ENCODE measurements at places on chromosomes 3 and 15.

GRCh38 chr3:142623194-142623593 lies 27.0 kb downstream of the PLS1 start:
- DNase-seq = no peak

GRCh38 chr3:100265016-100265415 lies 4.2 kb downstream of the TBC1D23 start:
- no peak for DNase-seq

DNA sequence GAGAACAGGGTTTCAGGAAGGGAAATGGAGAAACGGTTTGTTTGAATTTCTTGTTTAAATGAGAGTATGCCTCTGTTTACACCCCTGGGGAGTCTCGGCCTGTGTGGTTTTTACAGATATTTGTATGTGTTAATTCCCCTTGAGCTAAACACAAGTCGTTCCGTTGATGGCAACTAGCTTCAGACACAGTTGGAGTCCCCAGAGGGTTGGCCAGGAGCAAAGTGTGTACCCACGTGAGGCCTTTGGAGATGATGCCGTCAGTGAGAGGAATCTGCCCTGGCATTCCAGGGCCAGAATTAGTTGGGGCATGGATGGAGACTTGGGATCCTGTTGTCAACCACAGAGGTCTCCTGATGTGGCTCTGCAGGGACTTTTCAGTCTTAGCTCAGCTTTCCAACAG lies 44.0 kb downstream of the CEMIP start:
- no peak for DNase-seq

GRCh38 chr3:86785386-86785785 lies 205.6 kb downstream of the VGLL3 start:
- DNase-seq = no peak

DNA sequence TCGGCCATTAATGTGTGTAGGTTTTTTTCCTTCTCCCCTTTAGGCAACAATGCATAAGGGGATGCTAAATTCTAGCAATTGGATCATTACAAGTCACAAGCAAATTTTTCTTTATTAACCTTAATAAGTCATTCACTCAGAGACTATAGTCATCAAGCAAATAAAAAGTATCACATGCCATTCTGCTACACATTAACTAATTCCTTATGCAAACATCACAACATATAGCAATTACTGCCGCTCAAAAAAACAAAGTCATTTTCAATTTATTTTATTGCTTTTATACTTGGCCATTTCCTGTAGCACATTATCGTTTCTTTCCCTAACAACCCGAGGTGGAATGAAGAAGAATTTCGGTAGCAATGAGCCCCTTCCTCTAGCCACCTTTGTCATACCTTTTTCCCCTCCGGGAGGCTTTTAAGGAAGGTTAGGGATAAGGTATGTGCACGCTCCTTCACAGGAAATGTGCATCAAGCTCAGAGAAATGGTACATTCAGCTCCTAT lies 421.2 kb downstream of the TIGIT start:
- DNase-seq = no peak

DNA sequence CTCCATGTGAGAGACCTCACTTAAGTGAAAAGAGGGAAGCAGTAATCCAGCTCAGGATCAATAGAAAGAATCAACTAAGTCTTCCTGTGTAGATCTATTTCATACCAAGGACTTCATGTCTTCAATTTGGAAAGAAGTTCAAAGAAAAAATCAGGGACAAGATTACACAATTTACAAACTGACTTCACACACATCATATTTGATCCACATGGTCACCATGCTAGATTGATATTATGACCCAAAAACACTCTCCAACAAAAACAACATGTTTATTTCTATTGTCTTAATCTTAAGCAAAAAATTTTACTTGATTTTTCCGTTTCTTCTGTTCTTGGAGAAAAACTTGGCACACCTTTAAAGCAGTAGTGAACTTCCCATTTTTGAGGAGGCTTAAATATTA lies 76.3 kb downstream of the THBS1 start:
- no peak for DNase-seq

DNA sequence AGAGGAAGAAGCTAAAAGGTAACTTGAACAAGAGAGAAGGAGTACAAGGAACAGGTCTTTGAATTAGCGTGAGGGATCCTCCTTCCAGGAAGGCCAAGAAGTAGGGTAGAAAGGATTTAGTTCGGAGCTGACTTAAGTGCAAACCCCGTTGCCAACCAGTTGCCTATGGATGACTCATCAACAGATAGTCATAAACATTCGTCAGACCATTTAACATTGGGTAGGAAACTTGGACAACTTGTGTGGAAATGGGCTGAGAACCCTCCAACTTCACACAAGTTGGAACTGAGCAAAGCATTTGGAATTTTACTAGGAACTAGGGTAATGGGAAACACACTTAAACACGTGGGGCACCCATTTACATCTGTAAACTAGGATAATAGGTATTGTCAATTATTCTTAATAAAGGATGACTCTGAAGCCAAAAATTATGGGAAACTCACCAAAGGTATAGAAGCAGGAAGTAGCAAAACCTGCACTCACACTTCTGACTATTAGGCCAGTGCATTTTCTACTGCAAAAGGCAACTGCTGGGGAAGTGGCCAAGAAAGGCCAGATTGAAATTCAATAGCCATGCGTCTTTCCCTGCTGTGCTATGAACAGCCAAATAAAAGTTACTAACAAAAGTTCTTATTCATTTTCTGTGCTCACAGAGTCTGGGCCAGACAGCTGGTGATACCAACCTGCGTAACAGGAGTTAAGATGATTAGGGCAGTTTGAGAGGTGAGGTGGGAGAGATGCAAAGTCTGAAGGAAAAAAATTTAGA lies 174.5 kb upstream of the TMC3 start:
- DNase-seq = no peak

- DNase-seq = no peak
Observed at GRCh38 chr15:92471288-92471687, 77.6 kb downstream of the ST8SIA2 start.

GRCh38 chr15:69838338-69838737 lies 259.4 kb downstream of the TLE3 start:
- no peak for DNase-seq

DNA sequence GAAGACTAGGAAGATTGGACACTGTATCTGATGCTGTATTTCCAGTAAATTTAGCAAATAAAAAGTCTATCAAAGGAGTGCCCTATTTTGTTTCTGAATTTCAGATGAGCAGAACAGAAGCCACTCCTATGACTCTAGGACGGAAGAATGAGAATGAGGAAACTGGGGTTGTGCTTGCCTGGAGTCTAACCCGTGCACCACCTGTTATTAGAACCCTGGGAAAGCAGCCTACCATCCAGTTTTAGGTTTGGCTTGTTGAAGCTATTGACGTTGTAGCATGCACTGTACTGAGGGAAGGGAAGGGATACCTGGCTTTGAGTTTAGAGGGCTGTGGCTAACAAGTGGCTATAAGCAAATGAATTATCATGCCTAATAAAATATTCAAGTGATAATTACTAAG lies 318.5 kb downstream of the SLC9A9 start:
- no peak for DNase-seq

- DNase-seq = no peak
Observed at GRCh38 chr3:57758686-57759085, 2.6 kb downstream of the SLMAP start.

DNA sequence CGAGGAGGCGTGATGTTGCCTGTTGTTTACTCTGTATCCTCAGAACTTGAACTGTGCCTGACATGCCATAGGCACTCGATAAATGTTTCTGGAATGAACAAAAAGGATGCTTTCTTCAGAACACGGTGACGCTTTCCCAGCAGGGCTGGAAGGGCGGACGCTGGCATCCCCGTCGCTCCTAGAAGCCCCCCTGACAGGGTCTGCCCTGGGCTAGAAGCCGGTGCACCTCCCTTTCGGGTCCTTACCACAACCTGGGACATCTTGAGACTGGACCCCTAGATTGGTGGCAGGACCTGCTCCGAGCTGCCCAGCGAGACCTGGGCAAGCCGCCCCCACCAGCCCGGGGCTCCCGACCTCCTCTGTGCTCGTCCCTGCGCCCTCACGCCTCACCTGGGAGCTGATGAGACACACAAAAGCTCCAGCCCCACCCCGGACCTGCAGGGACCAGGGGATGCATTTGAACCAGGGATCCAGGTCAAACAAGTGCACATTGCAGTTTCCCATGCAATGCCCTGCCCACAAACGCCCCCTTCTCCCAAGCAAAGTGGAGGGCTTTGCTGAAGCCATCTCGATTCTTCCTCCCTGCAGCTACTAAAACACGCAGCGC lies 131.2 kb upstream of the MEF2A start:
- DNase-seq = no peak

GRCh38 chr3:354432-354831 lies 157.9 kb downstream of the CHL1 start:
- peak; percentile 7 for DNase-seq

- peak; percentile 56 for DNase-seq
Observed at GRCh38 chr3:15796771-15797641, 773 bp downstream of the ANKRD28 start.

GRCh38 chr15:101020945-101021344 lies 101.8 kb downstream of the LRRK1 start:
- DNase-seq = no peak

- no peak for DNase-seq
Observed at GRCh38 chr15:88902221-88902835, 7.0 kb upstream of the HAPLN3 start.

- no peak for DNase-seq
Observed at GRCh38 chr3:68468695-68469375, 463.5 kb downstream of the TAFA4 start.

GRCh38 chr3:156216852-156217251 lies 96.5 kb downstream of the KCNAB1 start:
- no peak for DNase-seq

GRCh38 chr3:71723452-71724170 lies 1.6 kb downstream of the EIF4E3 start:
- DNase-seq = no peak

GRCh38 chr15:64343222-64343621 lies 12.8 kb downstream of the CSNK1G1 start:
- no peak for DNase-seq

DNA sequence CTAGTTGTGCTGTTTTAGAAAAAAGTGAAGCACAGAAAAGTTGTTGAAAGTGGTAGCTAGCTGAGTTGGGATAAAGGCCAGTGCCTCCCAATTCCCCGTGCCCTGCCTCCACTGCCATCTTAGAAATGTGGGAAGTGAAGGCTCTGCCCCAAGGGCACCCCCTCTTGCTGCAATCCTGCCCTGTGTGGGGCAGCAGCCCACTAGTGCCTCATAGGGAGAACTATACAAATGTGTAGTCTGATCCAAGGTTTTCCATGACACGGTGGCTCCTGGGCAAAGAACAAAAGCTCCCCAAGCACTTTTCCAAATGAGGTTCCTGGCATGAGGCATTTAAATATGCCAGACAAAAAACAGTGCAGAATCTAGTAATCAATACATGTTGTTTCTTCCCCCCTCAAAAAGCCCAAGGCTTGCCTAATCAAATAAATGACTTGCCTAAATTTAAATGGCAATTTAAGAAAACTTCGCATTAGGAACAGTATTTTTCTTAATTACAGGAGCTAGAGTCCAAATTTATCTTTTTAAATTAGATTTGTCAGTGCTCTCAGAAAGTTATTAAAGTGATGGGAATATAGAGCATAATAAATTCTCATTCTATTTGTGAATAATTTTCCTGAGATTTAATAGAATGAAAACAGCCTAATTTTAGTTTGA lies 83.8 kb downstream of the GHSR start:
- no peak for DNase-seq

- no peak for DNase-seq
Observed at GRCh38 chr3:53815067-53815466, 31.2 kb downstream of the CHDH start.

- DNase-seq = no peak
Observed at GRCh38 chr3:60313951-60314461, 937.2 kb downstream of the FHIT start.

GRCh38 chr3:95434491-95434890 lies 1371.6 kb downstream of the NSUN3 start:
- DNase-seq = no peak

- DNase-seq = no peak
Observed at GRCh38 chr15:98551936-98552562, 96.3 kb upstream of the IGF1R start.

DNA sequence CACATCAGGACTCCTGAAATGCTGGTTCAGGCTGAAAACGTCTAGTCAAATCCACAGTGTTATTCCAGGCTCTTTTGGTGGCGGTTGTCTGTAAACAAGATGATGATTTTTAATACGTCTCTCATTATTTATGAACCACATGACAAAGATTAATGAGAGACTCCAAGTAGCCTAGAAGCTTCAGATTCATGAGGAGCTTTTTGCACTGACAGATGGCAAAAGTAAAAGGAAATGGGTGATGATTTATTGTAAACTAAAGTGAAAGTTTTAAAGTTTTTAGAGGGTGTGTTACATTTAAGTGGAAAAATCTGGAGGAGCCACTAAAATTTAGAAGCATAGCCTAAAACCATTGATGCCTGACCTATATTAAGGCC lies 77.0 kb downstream of the BBX start:
- no peak for DNase-seq

GRCh38 chr15:75641603-75642002 lies 1.6 kb upstream of the IMP3 start:
- no peak for DNase-seq

DNA sequence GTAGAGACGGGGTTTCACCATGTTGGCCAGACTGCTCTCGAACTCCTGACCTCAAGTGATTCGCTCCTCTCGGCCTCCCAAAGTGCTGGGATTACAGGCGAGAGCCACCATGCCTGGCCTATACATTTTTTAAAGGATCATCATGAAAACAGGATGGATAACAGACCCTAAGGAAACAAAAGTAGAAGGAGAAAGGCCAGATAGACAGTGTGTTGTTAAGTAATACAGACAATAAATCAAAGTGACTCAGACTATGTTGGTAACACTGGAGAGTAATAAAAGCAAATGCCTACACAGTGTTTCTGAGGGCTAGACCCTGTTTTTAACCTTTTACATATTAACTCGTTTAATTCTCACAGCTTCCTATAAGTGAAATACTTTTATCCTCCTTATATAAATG lies 133.8 kb upstream of the MCTP2 start:
- DNase-seq = no peak

DNA sequence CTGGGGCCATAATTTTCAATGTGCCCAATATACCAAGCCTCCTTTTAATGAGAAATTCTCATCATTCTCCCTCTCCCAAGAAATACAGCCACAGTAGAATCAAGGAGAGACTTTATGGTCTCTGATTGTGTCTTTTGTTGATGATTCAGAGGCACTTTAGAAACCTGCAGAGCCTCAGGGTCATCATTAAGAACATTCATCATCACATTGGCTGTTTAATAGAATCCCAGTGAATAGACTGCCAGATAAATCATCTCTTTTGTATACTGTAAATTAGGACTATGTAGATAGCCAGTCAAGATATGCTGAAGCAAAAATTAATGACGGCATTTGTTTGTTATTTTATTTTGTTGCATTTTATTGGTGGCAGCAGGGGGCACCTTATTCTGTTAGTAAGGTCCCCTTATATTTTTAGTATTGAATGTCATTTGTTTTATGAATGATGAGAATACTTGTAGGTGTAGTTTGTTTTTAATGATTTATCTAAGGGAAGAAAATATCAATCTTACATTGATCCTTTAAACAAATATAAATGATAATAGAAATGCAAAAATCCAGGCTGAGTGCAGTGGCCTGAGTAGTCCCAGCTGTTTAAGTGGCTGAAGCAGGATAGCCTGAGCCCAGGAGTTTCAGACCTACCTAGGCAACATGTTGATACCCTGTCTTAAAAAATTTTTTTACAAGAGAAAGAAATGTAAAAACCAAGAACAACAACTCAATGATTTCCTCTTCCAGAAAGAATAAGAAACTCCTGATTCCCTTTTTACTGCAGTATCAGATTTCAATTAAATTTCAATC lies 138.8 kb downstream of the ZBBX start:
- no peak for DNase-seq

GRCh38 chr3:177459401-177459800 lies 262.1 kb upstream of the TBL1XR1 start:
- DNase-seq = no peak

GRCh38 chr15:100107606-100108225 lies 234.1 kb downstream of the ADAMTS17 start:
- DNase-seq = no peak

Measured in HFF-Myc (cell line).